Activated CD4-positive, alpha-beta T cell treated with anti-CD3 and anti-CD28 coated beads for 36 hours (primary cell): ENCODE measurements at places on chromosomes 5 and 9. TPM values are rescaled to one million over a fixed set of nuclear protein-coding genes. Genes with fewer than 3 reads are reported as not detected.

- DNase-seq: no peak
Observed at GRCh38 chr5:92911851-92912250, 669.2 kb downstream of the NR2F1-AS1 start.

Gene WNT8A
- total RNA-seq: not detected

Gene PCDHB14
- not detected for total RNA-seq

GRCh38 chr9:134063571-134064450 is 4.0 kb downstream of the BRD3 start:
- no peak for DNase-seq

GRCh38 chr5:176881021-176881749 is 18.0 kb downstream of the HK3 start:
- DNase-seq: no peak

Gene ELOVL7
- total RNA-seq: 0.85 TPM

DNA sequence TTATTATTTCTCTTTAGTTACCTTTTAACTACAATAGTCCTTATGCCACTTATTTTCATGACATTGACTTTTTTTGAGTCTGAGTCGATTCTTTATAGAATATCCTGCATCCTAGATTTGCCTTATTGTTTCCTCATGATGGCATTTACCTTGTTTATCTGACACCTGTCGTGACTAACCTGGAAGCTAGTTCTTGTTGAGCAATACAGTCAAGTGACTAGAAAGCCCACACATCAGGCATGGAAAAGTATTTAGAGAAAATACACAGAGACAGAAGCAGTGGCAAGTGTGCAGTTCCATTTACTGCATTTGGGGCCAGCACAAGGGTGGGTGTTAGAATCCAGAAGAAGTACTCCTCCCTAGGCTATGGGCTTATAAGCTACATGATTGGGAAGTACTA is 97.8 kb downstream of the ERMP1 start:
- no peak for DNase-seq

DNA sequence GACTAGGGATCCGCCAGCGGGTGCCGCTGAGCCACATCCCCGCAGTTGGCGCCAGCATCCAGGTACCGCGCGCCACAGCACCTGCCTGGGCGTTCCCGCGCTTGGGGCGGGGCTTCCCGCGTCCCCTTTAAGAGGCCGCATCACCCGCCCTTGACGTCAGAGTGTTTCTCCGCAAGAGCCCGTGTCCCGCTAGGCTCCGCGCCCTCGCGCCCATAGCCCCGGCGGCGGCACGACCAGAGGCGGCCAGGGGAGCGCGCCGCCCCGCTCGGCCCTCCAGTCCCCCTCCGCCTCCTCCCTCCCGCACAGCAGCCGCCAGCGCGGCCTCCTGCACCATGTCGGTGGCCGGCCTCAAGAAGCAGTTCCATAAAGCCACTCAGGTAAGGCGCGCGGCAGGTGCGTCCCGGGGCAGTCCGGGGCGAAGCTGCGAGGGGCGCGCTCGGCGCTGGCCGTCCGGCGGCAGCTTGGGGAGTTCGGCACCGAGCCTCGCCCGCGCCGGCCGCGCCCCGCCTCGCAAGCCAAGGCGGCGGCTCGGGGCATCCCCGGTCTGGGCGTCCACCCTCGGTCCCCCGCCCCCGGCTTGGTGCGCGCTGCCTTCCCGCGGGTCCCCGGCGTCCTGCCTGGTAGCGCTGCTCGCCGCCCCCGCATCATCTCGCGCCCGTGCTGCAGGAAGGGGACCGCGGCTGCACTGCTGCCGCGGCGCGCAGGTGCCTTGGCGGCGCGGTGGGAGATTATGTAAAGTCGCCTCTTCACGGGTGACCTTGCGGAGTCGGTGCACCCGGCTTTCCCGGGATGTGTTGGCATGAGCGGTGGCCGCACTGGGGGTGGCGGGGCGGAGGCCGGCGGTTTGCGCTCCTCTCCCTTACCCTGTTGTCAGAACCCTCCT is at the start of gene SH3GL2:
Gene SH3GL2 (plus strand): TSS at position 156 of the 883 bp plus-strand sequence.
- DNase-seq: peak; percentile 47

GRCh38 chr9:97397220-97397619 is 14.7 kb upstream of the TDRD7 start:
- DNase-seq: peak; percentile 72

- peak; percentile 73 for DNase-seq
Observed at GRCh38 chr9:2015581-2016407, 647 bp downstream of the SMARCA2 start.
